ENCODE measurements at places on chromosomes 4 and X.

DNA sequence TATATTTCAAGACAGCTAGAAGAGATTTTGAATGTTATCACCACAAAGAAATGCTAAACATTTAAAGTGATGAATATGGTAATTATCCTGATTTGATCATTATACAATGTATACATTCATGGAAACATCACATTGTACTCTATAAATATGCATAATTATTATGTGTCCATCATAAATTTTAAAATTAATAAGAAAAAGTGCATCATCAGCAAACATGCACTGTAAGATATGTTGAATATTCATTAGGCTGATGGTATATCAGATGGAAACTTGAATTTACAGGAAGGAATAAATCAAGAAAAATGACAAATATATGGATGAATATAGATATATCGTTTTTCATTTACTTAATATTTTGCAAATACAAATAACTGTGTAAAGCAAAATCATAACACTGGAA is 812.1 kb upstream of the INTU start:
- DNase-seq = no peak

GRCh38 chrX:19440713-19441112 is 74.6 kb downstream of the MAP3K15 start:
- DNase-seq = no peak

GRCh38 chr4:169665046-169665737 is 44.8 kb downstream of the CLCN3 start:
- DNase-seq = no peak

- DNase-seq = no peak
Observed at GRCh38 chr4:52144372-52144771, 93.3 kb downstream of the SPATA18 start.

DNA sequence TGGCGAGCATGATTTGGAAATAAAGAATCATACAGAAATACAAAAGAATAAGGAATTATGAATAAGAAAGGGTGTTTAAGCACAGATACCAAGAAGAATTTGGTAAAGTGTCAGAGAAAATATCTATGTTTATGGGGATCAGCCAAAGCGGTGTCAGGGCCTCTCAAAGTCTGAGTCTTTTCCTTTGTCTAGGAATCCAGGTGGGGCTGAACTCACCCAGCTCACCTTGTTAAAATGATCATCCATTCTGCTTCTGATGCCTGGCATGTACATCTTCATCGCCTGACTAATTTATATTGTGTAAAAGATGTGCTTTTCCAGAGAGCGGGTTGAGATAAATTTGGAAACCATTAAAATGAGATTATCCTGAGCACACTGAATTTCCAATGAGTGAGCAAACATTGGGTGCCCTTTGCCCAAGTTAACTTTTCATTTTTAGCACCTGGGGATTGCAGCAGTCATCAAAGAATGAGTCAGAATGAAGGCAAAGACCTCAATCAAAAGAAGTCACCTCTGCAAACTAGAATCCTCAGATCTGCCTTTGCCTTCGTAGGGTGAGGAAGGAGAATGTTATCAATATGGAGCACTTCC is 141.9 kb upstream of the ANXA3 start:
- DNase-seq = no peak

GRCh38 chr4:77126809-77127208 is 30.2 kb upstream of the CCNG2 start:
- peak; percentile 13 for DNase-seq

DNA sequence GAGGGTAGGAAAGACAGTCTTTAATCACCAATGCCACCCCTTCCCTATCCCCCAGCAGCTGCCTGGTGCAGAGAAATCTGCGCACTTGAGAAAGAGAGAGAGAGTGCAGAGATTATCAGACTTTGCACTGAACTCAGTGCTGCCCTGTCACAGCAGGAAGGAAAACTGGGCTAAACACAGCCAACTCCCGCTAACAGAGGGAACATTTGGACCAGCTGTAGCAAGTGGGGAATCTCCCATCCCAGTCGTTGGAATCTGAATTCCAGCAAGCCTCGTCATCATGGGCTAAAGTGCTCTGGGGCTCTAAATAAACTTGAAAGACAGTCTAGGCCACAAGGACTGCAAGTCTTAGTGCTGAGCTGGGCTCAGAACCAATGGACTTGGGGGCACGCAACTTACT is 168.7 kb downstream of the DLG3 start:
- no peak for DNase-seq

DNA sequence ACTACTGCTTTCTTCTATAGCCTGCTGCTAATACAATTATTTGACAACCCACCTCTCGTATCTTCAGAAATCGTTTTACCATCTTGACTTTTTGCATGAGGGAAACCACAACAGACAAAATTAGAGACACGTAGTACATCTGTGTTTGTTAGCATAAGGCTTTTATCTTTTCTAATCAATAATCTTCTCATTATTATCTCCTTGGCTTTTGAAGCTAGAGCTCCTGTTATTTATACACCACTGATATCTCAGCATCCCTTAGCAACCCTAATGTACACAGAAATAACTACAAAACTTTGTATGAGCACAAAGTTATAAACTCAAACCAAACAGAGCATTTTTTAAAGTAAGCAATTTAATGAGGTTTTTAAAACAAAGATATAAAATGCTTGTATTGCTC is 39.7 kb downstream of the CORIN start:
- no peak for DNase-seq

GRCh38 chr4:104015680-104016079 is 295.9 kb upstream of the TACR3 start:
- no peak for DNase-seq

DNA sequence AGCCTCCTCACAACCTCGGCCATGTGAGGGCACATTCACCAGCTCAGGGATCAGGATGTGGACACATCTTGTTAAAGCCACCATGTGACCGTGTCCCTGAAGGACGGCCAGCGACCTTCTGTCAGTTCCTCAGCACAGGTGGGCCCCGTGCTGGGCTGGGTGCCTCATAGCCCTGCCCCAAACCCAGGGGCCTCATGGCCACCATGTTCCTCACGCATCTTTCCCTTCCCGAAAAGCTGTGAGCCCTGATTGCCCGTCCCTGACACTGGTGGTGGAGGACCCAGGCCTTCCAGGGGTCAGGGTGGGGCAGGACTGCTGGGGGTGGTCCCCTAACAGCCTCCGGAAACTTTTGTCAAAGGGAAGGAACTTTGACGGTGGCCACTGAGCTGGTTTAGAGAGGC is 60.1 kb upstream of the ADRA2C start:
- DNase-seq = no peak

DNA sequence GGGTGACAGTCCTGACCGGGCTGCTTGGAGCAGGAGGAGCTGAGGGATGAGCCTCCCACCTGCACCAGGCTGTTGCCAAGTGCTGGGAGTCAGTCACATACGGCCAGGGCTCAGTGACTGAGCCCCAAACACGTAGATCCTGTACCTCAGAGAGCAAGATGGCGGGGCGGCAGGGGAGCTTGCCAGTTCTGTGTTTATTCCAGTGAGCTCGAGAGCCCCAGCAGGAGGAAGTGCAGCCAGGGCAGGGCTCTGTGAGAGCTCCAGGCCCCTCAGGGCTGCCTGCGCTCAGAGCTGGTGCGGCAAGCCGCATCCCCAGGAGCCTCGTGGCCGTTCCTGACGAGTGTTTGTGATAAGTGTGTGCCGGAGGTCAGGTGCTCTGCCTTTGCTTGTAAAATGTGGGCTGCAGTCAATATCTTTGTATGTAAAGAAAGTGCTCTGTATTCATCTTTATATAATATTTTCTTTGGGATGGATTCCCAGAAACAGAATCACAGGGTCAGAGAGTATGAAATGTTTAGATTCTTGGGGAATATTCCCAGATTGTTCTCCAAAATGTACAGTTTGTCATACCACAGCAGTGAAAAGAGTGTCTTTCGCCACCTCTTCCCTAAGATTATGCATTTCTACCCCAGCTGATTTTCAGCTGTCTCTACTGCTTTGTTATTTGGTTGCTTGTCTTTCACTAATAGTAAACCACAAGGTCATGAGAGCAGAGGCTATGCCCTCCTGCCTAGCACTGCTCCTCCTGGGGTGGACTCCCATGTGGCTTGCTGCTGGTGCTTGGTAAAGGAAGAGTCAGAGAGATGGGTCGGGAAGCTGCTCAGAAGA is 50.3 kb downstream of the NELFA start:
- no peak for DNase-seq

- no peak for DNase-seq
Observed at GRCh38 chrX:15158350-15158735, 111.5 kb downstream of the ASB9 start.

- no peak for DNase-seq
Observed at GRCh38 chr4:171785388-171785787, 27.8 kb upstream of the GALNTL6 start.

DNA sequence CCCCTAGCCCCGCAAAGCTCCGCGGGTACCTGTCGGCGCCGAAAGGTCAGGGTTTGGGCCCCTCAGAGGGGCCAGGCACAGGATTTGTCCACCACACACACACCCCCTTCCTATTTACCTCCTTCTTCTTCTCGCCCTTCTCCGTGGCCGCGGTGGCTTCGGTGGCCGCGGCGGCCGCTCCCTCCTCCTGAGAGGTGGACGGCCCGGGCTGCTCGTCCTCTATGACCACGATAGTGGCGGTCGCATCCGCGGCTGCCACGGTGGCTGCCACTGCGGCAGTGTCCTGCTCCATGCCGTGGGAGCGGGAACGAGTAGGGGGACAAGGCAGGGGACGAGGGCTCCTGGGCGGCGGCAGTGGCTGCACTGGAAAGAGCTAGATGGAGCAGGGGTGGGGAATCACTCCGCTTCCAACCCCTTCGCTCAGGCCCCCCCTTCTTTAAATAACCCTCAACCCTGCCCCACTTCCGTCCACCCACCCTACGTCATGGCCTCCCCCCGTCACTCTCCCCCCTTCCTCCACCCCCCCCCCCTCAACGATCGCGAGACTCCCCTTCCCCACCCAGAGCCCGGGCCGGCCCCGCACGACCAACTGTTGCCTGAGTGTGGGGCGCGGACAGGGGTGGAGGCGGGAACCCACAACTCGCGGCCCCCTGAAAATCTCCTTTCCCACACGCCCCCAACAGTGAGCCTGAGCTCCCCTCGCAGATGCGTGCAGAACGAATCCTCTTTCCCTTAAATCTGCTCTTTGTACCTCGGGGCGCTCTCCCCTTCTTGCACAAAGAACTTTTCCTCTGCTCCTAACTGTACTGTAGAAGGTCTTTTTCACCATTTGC is at the start of gene SMARCA1:
TSS of gene SMARCA1 (minus strand) at position 412 of the 833 bp plus-strand sequence. CDS start at position 292, 120 bp downstream.
- DNase-seq = no peak

DNA sequence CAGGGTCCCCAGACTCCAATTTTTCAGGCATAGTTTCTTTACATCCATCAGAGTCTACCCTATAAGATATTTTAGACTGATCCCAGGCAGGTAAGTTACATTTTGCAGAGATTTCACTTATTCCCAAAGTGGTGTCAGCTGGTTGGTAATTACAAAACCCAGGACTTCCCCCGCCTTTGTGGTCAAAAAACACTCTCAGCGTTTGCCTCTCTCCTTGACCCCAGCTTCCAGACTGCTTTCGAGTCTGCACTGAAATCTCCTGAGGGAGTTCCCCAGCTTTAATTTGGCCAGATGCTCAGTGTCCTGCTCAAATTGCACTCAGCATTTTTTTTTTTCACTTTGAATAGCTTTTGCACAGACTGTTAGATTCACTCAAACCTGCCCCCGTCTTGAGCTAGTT is 11.2 kb upstream of the AMOT start:
- no peak for DNase-seq

GRCh38 chrX:42128020-42128419 is 204.7 kb upstream of the CASK start:
- DNase-seq = peak; percentile 46

DNA sequence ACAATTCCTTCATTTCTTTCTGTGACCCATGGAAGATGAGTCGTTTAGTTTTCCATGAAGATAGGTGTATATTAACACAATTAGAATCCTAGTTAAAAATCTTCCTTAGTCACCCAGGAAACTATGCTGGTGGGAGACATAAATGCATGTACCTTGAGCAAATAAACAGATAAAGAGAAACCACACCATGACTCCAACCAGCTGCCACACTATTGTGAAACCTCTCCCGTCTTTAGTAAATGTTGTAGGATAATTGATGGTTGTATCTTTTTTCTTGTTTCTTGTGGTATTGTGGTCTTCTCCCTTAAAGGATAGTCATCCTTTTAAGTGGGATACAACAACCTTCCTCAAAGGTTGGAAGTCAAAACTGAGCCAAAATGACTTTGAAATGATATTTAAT is 103.8 kb upstream of the LEF1 start:
- DNase-seq = no peak

DNA sequence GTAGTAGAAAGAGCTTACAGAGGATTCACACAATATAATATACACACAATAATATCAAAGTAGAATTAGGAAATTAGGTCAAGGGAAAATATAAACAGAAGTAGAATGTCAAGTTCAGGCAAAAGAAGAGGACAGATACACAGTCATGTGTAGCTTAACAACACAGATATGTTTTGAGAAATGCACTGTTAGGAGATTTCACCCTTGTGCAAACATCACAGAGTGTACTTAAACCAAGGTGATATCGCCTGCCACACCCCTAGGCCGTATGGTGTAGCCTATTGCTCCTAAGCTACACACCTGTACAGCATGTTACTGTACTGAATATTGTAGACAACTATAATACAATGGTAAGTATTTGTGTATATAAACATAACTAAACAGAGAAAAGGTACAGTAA is 110.0 kb upstream of the EDNRA start:
- no peak for DNase-seq

- DNase-seq = no peak
Observed at GRCh38 chrX:68669094-68669860, 21.8 kb downstream of the STARD8 start.

DNA sequence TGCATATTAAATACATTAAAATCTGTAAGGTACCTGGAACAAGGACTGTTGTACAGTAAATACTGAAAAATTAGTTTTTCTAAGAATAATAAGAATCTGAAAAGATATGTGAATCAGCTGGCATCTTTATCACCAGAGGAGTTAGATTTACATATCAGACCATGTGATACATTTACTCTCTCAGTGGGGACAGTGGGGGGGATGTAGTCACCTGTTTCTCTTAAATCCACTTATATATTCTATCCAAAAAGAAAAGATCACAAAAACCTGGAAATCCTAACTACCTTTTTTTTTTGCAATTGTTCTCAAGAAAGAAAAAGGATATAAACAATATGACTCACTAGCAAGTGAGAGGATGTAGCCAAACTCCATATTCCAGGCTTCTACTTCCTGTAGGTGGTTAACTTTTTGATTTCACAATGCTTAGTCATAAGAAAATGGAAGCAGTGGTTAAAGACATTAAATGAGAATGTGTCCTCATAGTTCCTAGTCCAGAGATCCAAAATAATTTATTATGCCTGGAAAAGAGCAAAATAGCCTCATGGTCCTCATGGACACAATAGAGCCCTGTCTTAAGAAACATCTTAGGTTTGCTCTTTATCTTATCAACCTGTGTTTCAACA is 22.5 kb upstream of the MYOZ2 start:
- DNase-seq = no peak

DNA sequence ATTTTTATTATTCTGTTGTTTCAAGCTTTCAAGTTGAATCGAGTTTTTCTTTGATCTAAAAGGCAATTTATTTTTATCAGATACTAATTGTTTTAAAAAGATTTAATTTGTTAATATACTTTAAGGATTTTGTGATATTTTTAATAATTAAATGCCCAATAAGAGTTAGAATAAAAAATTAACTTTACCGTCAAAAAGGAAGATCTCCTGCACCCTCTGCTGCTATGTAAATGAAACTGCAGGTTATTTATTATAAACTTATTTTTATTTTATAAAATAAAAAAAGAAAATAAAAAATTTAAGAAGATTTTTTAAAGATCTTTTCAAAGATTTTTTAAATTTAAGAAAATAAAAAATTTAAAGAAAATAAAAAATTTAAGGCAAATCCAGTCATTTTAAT is 166.1 kb downstream of the CCSER1 start:
- no peak for DNase-seq

GRCh38 chr4:16722416-16722815 is 176.0 kb downstream of the LDB2 start:
- no peak for DNase-seq

Measured in CD4-positive, alpha-beta T cell treated with Interferon alpha-2 for 1 hour (primary cell).